NCI-H2029 treated with DMSO at 0.1 percent for 48 hours (cell line): ENCODE measurements at places on chromosomes 6 and 20.

- DNase-seq = no peak
Observed at GRCh38 chr6:122472022-122472340, 374 bp upstream of the SERINC1 start.

DNA sequence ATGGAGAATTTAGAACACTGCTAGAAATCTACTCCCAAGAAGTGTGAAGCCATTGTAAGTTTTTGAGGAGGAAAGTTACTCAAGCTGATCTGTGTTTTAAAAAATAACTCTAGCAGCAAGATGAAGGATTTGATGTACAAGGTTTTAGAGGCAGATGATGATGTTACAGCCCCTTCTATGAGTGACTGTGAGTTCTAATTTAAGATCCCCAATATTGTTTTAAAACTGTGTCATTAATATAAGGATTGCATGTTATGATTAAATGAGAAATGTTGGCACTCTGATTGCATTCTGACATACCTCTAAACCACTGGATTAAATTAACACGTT lies 293.5 kb downstream of the ADGB start:
- no peak for DNase-seq

- DNase-seq = no peak
Observed at GRCh38 chr20:13220904-13221297, at the start of gene ISM1. TSS of gene ISM1 (plus strand) at chr20:13221274. CDS start at chr20:13221777, 503 bp downstream.

DNA sequence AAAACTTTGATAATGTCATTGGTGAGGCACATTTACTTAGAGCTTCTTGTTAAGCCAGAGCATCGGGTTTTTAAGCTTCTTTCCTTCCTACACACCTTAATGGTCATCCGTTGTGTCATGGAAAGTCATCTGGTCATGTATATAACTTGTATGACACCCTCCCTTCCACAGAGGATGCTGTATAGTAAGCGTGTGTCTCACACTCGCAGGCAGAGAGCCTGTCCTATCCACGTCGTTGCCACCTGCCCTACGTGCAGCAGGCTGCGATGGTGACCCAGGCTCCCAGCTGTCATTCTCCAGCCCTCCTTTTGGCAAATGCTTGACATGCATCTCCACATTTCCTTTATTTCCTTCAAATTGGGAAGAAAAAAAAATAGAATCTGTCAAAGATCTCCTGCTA lies 85.6 kb downstream of the MYB start:
- DNase-seq = no peak

DNA sequence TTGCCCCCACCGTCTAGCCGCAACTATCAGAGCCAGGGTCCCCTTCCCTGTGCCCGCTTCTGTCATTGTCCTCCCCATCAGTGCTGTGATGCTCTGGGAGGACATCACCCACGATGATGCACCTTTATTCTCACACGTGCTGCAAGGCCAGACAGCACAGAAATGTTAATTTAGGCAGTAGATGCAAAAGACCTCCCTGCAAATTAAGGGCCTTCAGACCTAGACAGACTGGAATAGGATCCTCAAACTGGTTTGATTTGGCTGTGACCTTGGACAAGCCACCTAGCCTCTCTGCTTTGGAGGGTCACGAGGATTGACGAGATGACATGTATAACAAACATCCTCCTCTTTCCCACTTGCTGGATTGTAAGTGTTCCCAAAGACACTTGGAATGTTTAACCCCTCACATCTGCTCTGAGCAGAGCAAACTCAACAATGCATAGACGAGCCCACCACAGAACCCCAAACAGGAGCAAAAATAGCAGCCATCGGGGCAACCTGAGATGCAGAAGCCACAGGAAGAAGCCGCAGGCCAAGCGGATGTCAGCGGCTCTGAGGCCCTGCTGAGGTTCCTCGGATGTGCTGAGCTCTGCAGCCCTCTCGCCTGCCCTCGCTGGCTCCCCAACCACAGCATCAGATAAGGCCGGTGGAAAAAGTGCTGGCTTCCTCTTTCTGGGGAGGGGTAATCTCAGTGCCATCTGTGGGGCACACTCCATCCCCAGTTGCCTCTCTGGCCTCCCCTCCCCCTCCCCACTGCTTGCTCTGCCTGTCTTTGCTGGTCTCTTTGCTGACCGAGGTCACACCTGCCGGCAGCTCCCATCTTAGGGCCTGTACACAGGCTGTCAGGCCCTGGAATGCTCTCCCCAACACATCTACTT lies 35.3 kb downstream of the TOX2 start:
- DNase-seq = no peak

GRCh38 chr20:5977223-5977622 lies 26.8 kb downstream of the MCM8 start:
- DNase-seq = no peak

DNA sequence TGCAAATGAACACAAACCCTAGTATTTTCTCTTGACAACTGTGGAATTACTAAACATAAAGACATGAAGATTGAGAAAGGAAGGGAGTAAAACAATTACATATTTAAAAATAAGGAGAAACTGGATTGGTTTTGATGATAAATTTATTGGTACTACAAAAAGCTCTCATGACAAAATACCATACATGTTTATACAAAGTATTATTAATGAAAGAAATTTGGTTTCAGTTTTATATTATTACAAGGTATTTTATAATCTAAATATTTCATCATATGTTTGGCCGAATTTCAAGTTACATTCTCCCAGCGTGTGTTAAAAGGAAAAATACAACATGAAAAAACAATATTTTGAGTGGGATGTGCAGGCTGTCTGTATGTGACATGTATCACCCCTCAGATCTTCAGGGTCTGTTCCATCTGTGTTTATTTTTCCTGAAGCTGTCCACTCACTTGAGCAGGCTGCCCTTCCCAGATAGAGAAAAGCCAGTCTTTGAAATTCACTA lies 568.4 kb downstream of the NKAIN2 start:
- DNase-seq = no peak

DNA sequence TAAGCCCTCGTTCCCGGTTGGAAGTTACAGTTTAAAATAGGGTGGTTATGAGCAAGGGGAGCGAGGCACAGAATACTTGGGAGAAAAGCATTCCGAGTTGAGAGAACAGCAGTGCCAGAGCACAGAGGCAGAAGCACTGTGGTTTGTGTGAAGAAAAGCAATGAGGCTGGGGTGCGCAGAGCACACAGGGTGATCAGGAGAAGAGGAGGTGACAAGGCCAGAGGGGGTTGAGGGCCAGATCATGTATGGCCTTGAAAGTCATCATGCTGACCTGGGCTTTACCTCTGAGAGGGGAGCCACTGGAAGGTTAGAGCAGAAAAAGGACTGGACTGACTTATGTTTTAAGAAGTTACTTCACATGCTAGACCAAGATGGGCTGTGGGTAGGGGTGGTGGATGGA lies 3.5 kb upstream of the BTN3A2 start:
- no peak for DNase-seq

DNA sequence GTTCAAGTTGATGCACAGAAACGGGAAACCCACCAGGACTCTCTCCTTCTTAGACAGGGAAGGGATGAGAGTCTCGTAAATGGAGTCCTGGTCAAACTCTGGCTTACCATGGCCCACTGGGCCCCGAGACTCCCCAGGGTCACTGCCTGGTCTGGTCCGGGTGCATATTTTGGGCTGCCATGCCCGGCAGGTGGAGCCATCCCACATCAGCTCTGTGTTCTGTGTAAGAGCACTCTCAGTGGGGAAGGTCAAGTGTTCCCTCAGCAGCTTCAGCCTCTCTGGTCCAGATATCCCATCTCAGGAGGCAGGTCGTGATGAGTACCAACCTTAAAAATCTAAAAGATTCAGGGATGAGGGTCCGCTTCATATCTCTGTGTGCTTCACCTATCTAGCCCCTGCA lies 138.8 kb downstream of the EDN3 start:
- DNase-seq = no peak

DNA sequence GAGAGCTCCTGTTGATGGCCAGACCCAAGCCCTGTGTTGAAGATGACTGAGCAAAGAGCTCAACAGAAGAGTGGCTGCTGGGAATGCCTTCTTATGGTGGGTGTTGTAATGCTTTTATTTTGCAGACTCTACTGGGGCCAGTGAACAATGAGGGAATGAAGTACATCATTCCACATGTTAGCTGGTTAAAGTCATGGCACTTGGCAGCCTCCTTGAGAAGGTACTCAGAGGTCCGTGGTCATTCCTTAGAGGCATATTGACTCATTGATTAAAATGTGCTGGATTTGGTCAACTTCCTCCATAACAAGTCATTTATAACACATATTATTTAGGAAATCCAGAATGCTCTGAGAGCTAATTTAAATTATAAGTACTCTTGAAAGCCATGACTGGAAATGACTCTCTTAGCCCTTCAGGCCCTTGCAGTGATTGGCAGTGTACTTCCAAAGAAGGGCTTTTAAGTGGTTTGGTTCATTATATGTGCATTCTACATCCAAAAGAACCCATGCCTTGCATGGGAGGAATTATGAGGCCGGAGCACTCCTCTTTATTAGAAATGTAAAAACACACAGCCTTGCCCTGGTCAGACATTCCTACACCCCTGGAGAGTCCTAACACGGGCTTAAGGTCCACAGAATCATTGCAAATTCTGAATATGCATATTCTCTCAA lies 976.9 kb downstream of the KIF16B start:
- no peak for DNase-seq

DNA sequence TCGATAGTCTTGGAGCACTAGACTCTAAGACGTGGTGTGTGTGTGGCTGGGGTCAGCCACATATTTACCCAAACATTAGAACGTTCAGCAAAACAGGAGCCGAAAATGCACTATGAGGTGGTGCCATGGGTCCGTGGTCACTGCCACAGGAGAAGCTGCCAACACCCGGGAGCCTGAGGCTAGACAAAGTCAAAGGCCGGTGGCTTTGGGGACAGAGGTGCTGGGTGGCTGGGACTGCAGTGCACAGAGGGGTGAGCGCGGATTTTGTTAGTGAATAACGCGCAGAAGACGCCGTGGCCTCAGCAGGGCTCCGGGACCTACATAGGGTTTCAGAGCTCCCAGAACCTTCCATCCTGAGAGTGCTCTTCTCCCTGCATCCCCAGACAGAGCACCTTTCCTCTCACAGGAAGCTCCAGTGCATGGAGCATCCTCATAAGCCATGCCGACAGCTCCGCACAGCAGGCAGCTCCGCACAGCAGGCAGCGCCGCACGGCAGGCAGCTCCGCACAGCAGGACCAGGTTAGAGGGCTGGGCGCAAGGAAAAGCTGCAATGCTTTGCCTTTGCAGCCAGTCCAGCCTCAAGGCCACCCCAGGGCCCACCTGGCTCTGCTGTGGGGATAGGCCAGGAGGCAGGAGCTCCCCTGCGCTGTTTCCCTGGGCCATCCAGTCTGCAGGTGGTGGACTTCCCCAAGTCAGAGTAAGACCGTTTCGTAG lies 304.1 kb downstream of the TAF4 start:
- no peak for DNase-seq

GRCh38 chr6:158256746-158257424 lies 55.4 kb upstream of the TULP4 start:
- peak; percentile 17 for DNase-seq

- DNase-seq = no peak
Observed at GRCh38 chr20:34316196-34316814, 13.2 kb upstream of the AHCY start.
